Dermis lymphatic vessel endothelial cell (primary cell): ENCODE measurements at places on chromosomes 3 and 15. TPM values are rescaled to one million over a fixed set of nuclear protein-coding genes. Genes with fewer than 3 reads are reported as not detected.

Gene IGSF10
- total RNA-seq: under 0.01 TPM in 1 of 2 replicates, not detected in the other

Gene APPL1
- 36.4 and 56.6 TPM in 2 replicates for total RNA-seq

Gene SHC4
- 0.11 and 0.34 TPM in 2 replicates for total RNA-seq

Gene ACTC1
- not detected in 2 replicates for total RNA-seq

Gene TIGIT
- not detected in 2 replicates for total RNA-seq

Gene PLA2G4D
- total RNA-seq: not detected in 2 replicates

Gene SPINT1
- 0.33 and 0.34 TPM in 2 replicates for total RNA-seq

Gene CACNA2D3
- not detected in 2 replicates for total RNA-seq

Gene GPX1
- 462 and 501 TPM in 2 replicates for total RNA-seq

Gene C3orf49
- total RNA-seq: not detected in 2 replicates

Gene CCK
- not detected in 2 replicates for total RNA-seq

Gene PIERCE2
- 0.76 and 1.8 TPM in 2 replicates for total RNA-seq
